Smooth muscle cell of bladder (primary cell): ENCODE measurements at places on chromosomes 5 and 9. TPM values are rescaled to one million over a fixed set of nuclear protein-coding genes. Genes with fewer than 3 reads are reported as not detected.

DMAC1 gene
- 8.7 and 10.4 TPM in 2 replicates for total RNA-seq

LSM11 gene
- total RNA-seq: 1.7 and 4.5 TPM in 2 replicates

GHR gene
- 1.1 and 3.8 TPM in 2 replicates for total RNA-seq

POLR3G gene
- 2.6 and 4.6 TPM in 2 replicates for total RNA-seq

GALNT12 gene
- total RNA-seq: 60.0 and 76.2 TPM in 2 replicates

ELAVL2 gene
- total RNA-seq: 0.09 and 0.14 TPM in 2 replicates

SLC6A18 gene
- not detected in 2 replicates for total RNA-seq

QRFP gene
- not detected in 2 replicates for total RNA-seq

FBXW2 gene
- 25.9 and 32.9 TPM in 2 replicates for total RNA-seq

OR13D1 gene
- total RNA-seq: not detected in 2 replicates

CARD6 gene
- total RNA-seq: 7.0 and 9.6 TPM in 2 replicates

PCA3 gene
- not detected in 2 replicates for total RNA-seq
